ENCODE measurements at places on chromosomes 4 and X.

DNA sequence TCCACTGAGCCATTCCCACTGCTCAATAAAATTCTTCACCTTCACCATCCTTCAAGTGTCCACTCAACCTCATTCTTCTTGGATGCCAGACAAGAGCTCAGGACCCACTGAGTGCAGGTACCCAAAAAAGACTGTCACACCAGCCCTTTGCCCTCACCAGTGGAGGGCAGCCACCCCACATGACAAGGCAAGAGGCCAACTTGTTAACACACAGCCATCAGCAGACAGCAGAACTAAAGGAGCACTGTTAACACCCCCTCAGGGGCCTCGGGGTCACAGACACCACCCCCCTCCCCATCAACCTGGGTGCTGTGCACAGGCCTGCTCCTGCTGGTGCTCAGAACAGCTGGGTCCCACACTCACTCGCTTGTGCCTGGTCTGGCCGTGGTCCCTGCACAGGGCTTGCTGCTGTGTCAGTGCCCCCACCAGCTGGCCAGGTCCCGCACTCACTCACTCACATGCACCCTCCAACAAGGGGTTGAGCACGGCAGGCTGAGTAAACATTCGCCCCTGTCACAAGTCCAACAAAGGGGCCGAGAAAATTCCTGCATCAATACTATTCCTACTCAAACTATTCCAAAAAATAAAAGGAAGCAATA is 54.1 kb downstream of the ATRX start:
- DNase-seq = no peak

- DNase-seq = no peak
These were observed 71.3 kb upstream of the GRXCR1 start for GRCh38 chr4:42821230-42821629.

DNA sequence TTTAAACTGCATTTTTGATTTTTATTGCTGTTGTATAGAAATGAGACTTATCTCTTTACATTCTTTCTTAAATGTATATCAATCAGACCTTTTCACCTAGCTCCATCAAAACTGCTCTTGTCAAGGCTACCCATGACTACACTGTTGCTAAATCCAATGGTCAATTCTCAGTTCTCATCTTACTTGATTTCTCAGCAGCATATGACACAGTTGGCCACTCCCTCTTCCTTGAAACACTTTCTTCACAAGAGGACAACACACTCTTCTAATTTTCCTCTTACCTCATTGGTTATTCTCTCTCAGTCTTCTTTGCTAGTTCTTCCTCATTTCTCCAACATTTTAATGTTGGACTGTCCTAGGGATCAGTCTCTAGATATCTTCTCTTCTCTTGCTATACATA is 94.1 kb upstream of the CITED1 start:
- DNase-seq = no peak

GRCh38 chr4:83282049-83282535 is 2.5 kb downstream of the COQ2 start:
- peak; percentile 81 for DNase-seq

DNA sequence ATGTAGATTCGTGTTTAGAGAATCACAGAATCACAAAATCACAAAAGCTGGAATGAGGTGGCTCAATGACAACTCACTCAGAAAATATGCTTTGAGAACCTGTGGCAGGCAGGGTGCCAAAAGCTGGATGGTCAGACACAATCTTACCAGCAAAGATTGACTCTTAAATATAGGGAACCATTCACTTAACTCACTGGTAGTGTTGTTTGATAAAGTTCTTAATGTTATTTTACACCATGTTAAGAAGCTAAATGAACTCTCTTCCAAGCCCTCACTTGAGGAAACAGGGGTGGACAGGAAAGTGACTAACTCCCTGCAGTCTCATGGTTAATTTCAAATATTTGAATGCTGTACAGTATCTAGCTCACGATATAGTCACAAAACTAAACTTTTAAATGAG is 5.7 kb upstream of the SCOC start:
- DNase-seq = no peak

DNA sequence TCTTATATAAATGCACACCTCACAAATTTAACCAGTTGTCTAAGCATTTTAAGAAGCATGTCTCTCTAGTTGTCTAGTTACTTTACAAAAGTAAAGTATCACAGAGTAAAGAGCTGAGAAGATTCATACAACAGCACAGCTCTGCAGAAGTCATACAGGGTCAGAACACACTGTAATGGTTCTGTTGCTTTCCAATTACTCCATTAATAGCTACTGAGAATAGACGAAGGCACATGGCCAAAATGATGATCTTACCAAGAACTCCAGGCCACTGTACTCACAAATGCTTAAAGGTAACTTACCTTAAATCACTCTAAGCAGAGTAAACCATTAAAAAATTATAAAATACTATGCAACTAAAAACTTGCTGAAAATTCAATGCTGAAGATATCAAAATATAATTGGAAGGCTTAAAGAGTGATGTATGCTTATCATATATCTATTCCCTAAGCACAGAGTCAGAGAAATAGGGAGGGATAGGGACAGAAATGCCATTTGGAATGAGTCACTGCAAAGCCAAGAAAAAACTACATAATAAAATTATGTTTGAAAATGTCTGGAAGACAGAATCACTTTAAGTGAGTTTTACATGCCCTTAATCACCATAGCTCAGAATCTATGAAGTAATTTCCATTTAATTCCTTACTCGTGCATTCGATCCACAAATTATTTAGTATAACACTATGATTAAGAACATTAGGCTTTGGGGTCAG is 71.0 kb downstream of the DDX60L start:
- no peak for DNase-seq

GRCh38 chr4:152211936-152212653 is 323.8 kb downstream of the FBXW7 start:
- no peak for DNase-seq

GRCh38 chr4:165872461-165873297 is at the start of gene TLL1:
Gene TLL1 (plus strand): TSS chr4:165873237. CDS start chr4:165873905, 668 bp downstream.
- DNase-seq = no peak

GRCh38 chr4:5785806-5786680 is 75.0 kb downstream of the EVC start:
- DNase-seq = no peak

GRCh38 chrX:18898492-18898891 is 85.4 kb downstream of the PHKA2 start:
- DNase-seq = no peak

DNA sequence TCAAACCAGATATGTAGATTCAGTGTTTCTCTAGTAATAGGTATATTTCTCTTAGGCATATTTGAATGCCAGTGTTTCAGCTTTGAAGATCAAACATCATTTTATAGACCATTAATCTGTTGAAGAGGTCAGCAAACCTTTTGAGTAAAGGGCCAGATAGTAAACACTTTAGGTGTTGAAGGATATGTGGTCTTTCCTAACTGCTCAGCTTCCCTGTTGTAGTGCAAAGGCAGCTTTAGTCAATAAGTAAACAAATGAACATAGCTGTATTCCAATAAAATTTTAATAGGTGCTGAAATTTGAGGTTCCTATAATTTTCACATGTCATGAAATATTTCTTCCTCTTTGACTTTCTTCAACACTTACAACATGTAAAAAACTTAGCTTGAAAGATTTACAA is 201.6 kb downstream of the ADGRL3 start:
- DNase-seq = no peak

DNA sequence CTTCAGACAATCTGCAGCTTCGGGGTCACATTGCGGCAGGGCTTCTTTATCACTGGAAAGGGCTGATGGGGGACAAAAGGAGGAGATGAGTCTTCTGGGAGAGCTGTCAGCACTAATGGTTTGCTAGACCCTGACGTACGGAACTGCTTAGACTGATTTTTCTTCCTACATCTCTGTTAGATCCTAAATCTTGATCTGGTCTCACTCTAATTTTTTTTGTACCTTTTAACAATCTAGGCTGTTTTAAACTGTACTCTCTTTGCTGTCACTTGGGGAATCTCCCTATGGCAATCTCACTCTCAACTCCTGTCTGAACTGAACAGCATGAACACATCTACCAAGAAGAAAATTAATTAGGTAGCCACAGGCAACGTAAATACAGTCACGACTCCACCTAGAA is 120.1 kb downstream of the SNCA start:
- no peak for DNase-seq

GRCh38 chr4:158787709-158788475 is 19.1 kb downstream of the FNIP2 start:
- no peak for DNase-seq

DNA sequence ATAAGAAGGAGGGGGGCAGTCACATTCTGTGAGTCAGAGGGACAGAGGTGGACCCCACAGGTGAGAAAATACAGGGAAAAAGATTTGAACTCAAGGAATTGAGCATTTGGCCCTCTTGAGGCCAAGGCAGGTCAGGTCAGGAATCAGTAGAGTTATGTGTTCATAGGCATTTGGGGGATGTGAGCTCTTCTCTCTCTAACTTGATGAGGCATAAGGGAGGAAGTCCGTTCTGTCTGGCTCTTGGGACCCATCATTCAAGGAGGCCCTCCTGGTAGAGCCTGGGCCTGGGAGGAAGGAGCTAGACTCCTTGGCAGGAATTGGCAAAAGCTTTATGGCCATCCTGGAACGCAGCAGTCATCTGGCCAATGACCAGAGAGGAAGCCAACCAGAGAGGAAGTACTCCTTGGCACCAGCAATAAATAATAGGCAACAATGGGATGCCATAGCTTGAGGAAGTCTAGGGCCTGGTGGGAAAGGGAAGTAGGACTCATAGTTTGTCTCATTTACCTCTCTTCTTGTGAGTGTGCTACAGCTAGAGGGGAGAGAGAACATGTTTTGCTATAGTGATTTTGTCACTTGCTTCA is 53.0 kb downstream of the MSN start:
- no peak for DNase-seq

All from B cell (primary cell).